ENCODE measurements at places on chromosomes 7 and 10.
A peak's percentile ranks its signal among the peaks of the same experiment; 100 is the strongest.

DNA sequence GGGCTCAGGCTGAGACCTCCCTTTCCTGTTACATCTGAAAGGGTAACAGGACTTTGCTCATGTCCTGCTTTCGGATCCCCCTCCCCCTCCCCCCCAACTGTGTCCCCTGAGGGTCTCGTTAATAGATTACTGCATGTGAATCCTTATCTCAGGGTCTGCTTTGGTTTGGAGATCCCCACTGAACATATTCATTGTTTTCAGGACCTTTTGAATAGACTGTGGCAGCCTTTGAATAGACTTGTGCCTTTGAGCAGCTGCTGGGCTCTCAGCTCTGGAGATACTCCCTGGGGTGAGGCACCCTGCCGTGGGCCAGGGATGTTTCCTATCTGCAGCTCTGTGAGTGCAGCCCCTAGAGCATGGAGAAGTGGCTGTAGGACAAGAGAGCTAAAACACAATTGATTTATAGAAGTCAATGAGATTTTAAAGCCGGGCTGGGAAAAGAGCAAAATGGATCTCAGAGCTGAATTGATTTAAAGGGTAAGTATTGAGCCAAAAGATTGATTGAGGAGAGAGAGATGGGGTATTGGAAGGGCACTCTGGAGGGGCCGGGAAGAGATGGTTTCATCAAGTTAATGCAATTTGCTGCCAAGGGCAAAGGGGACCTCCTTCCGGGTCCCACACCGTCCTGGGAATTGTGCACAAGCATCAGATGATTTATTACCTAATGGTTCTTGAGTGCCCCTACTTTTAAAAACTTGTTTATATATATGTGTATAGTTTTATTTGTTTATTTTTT is 9.9 kb downstream of the ARHGAP22 start:
- DNase-seq = no peak

DNA sequence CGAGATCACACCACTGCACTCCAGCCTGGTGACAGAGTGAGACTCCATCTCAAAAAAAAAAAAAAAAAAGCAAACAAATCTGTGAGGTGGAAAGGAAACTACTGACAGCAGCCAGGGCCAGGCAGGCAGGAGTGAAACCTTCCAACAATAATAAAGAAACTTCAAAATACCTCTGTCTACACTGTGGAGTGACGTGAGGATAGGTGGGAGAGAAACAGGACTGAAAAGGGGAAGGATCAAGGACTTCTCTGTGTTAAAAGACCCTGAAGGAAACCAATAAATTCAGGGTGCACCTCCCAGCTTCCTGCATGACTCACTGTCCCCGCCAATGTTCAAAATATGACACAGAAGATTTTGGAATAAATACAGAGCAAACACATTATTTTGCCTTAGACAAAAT is 82.9 kb downstream of the KIAA1549 start:
- DNase-seq = no peak

DNA sequence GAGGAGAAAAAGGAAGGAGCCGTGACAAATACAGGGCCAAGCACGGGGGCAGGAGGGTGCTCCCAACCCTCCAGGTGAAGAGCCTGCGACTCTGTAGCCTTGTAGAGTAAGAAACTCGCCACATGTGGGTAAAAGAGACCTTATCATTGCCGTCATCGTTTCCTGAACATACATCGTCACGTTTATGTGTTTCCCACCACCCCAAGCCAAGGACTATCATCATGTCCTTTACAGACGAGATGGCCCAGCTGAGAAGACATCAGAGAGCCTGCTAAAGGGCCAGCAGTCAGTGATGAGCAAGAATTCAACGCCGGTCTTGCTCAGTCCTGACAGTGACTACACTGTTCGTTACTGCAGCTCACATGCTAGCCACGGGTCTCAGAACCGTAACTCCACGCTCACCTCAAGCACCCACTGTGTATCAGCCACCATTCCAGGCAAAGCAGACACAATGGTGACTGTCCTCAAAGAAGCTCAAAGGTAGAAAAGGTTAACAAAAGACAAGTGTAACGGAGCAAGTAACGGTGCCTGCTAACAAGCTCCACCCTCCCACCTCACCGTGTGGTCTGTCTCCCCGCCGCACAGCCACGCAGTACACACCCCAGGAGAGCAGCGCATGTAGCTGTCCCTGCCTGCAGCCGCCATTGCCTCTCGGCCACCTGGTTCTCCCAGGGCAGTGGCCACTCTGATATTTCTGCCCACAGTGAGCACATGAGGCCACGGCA is 147.8 kb downstream of the MAD1L1 start:
- DNase-seq = no peak

DNA sequence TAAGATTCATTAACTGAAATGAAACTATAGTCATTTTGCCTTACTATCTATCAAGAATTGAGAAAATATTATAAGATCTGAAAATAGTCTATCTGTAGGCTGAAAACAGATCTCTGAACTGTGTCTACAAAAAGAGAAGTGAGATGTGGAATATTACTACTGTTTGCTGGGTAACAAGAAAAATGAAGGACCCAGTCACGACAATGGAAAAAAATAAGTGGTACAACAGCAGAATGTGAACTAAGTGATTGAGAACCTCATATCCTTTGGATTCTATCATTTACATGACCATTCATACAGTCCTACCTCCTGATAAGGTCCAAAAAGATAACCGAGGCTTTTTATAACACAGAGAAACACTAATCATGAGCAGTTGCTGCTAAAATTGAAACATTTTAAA is 94.3 kb downstream of the UBE2H start:
- DNase-seq = no peak

DNA sequence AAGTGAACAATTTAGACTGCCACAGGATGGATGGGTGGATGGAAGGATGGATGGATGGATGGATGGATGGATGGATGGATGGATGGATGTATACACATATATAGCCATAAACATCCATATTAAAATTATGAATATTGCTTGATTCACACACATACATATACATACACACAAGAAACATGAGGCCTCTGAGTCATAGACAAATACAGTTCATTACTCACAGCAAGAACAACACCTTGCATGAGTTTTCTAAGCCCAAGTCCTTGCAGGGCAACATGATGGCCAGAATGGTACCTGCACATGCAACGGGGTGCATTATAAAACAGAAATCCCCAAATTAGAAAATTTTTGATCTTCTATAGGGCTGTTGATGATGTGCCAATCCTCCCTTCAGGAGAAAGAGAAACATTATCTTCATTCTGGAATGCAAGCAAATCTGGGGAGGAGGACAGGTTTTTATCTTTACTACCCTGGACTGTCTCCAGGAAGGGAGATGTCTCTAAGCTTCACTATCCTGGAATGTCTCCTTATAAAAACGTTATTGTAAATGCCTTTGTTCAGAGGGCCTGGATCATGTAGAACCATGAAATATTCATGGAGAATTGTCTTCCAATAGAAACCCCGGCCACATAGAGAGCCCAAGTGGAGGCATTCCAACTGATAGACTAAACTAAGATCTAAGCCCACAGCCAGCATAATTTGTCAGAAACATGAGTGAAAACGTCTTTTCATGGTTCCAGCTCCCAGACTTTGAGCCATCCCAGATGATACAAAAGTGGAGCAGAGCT is 238.6 kb upstream of the LRRN3 start:
- DNase-seq = no peak

- no peak for DNase-seq
Measured at GRCh38 chr7:130831817-130832481, 97.9 kb upstream of the KLF14 start.

- no peak for DNase-seq
Measured at GRCh38 chr7:99111591-99111990, 32.3 kb downstream of the SMURF1 start.

- DNase-seq = no peak
Measured at GRCh38 chr7:127620406-127621233, 2.7 kb upstream of the PAX4 start.

GRCh38 chr7:144487901-144488300 is 84.4 kb upstream of the NOBOX start:
- no peak for DNase-seq

- no peak for DNase-seq
Measured at GRCh38 chr10:111481261-111481826, 404.5 kb downstream of the ADRA2A start.

- DNase-seq = no peak
Measured at GRCh38 chr10:110407301-110408170, 90.2 kb upstream of the DUSP5 start.

GRCh38 chr10:78450239-78450638 is 416.6 kb downstream of the RPS24 start:
- no peak for DNase-seq

- DNase-seq = no peak
Measured at GRCh38 chr10:27736396-27736795, 9.2 kb downstream of the MKX start.

- DNase-seq = no peak
Measured at GRCh38 chr10:1185911-1186682, 129.9 kb downstream of the WDR37 start.

- no peak for DNase-seq
Measured at GRCh38 chr7:39086638-39087360, 109.1 kb downstream of the POU6F2 start.

GRCh38 chr7:2978408-2978807 is 65.3 kb downstream of the CARD11 start:
- DNase-seq = peak; percentile 49

- no peak for DNase-seq
Measured at GRCh38 chr10:37474645-37475044, 349.2 kb downstream of the ANKRD30A start.

GRCh38 chr10:132705173-132705572 is 80.8 kb downstream of the NKX6-2 start:
- DNase-seq = no peak

- DNase-seq = no peak
Measured at GRCh38 chr7:129556607-129557133, 54.3 kb downstream of the SMKR1 start.

GRCh38 chr10:21363731-21364104 is 161.8 kb downstream of the SKIDA1 start:
- no peak for DNase-seq

- no peak for DNase-seq
Measured at GRCh38 chr10:82149674-82150073, 274.7 kb downstream of the NRG3 start.

- no peak for DNase-seq
Measured at GRCh38 chr10:26946102-26946811, 85.5 kb upstream of the ABI1 start.

GRCh38 chr7:1768832-1769231 is 98.8 kb downstream of the ELFN1 start:
- no peak for DNase-seq

GRCh38 chr10:98666276-98666675 is 219.5 kb upstream of the HPS1 start:
- DNase-seq = no peak

DNA sequence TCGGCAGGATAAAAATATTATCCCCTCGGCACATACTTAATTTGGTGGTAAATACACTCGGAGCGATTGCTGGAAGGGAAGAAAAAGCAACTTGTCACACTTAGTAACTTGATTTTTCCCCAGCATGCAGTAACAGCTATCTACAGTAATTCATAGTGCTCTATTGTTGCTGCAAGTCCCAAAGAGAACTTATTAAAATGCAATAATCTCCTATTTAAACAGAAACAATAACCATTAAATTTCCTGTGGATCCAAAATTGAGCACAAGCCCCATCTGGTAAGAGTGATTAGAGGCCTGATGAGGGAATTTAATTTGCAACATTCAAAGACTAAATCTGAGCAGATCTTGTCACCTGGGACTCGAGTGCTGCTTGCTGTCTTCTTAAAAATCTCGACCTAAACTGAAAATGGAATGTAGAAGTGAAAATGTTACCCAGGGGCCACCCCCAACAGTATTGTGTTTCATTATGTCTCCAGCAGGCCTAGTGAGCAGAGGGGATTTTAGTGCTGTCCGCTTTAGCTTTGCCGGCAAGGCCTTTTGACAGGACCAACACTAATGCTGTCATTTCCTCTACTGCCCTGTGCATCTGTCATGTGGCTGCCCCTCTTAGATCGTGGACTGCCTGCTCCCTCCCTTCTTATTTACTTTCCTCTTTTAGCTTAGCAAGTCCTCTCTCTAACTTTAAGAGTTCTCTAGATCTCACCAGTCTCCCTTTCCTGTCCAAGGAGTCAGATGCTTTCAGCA is 639.7 kb downstream of the AUTS2 start:
- no peak for DNase-seq

GRCh38 chr10:127013211-127013656 is 108.0 kb downstream of the DOCK1 start:
- DNase-seq = no peak

GRCh38 chr10:48794074-48794473 is 109.4 kb downstream of the WDFY4 start:
- DNase-seq = no peak

DNA sequence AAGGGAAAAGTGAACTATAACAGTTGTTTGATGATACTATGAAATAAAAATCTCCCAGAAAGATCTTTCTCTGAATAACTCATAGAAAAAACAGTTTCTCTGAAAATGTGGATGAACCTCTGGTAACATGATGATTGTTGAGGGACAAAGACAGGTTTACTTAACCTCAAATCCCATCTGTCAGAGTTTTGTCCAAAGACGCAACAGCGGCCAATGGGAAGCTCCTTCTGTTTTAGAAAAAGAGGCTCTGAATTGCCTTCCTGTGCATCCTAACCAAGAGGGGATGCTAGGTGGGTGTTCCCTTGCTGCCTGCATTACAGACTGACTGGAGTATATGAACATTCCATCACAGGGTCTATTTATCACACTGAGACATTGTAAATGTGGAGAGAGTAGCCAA is 8.9 kb upstream of the HYCC1 start:
- DNase-seq = no peak

- no peak for DNase-seq
Measured at GRCh38 chr10:13904064-13904463, 317.3 kb downstream of the PRPF18 start.

GRCh38 chr7:85022064-85022697 is 164.7 kb downstream of the SEMA3D start:
- no peak for DNase-seq

DNA sequence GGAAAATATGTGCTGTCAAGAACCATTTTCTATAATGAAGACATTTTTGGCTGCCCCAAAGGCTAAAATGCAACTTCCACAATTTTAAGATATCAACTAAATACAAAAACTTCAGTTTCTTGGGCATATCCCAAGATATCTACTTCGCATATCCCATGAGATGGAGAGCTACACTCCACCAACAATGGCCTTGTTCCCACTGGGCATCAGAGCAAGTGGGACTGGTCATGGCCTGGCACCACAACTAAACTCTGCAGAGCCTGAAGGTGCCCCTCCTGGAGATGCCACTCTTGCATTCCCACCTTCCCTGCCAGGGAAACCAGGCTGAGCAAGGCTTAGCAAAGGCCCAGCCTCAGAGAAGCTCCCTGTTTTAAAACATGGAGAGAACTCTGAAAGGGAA is 75.8 kb upstream of the LRRC17 start:
- DNase-seq = no peak

GRCh38 chr10:124197371-124198124 is 104.2 kb upstream of the CHST15 start:
- DNase-seq = no peak
